Kidney (tissue), 22 donors: ENCODE measurements at places on chromosomes 7 and 10.

DNA sequence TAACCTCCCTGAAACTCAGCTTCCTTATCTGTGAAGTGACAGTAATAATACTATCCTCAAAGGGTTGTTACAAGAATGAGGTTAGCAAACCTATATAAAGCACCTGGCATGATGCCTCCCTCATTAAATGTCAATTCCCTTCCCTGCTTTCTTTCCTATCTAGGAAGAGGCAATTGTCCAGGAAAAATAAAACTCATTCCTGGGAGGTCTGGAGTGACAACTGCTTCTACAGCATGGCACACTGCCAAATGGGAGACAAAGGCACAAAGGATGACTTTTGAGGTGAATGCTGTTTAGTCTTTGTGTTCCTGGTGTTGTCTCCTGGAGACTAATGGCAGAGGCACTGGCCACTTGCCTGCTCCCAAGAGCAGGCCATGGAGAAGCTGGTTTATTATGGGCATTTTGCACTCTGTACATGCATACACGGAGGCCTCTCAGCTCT lies 32.2 kb upstream of the PDE1C start:
- no peak for DNase-seq
- no peaks in the 10 kb centered on the region for H3K4me1 ChIP-seq
- no peaks in the 10 kb centered on the region for H3K27me3 ChIP-seq
- no peak overlapping the region for H3K27ac ChIP-seq
- no peak overlapping the region for H3K4me3 ChIP-seq

GRCh38 chr10:19853831-19854230 lies 37.6 kb downstream of the PLXDC2 start:
- no peak for DNase-seq
- no peak overlapping the region for H3K4me3 ChIP-seq
- no peak overlapping the region for H3K27ac ChIP-seq
- H3K36me3 ChIP-seq: no peaks in the 10 kb centered on the region
- H3K27me3 ChIP-seq: no peaks in the 10 kb centered on the region

GRCh38 chr10:72545546-72545945 lies 80.3 kb downstream of the MICU1 start:
- no peak for DNase-seq
- H3K4me1 ChIP-seq: no peaks in the 10 kb centered on the region
- no peak overlapping the region for H3K4me3 ChIP-seq
- no peak overlapping the region for H3K27ac ChIP-seq
- H3K36me3 ChIP-seq: peaks cover 12% of the 10 kb centered on the region

DNA sequence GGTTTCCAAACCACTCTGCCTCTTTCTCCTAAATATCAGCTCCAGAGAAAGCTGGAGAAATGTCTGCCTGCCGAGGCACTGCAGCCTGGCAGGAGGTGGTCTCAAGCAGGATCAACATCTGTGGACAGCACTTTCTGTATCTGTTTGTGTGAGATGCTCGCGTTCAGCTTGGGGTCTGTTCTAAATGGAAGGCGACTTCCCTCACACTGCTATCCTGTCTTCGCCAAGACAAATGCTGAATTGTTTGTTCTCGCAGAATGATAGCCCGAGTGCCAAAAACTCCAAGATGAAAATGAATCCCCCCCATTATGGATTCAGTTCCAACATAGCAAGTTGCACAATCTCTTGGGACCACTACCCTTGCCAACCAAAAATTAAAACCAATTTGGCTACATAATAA lies 72.2 kb upstream of the PALS2 start:
- H3K27me3 ChIP-seq: no peaks in the 10 kb centered on the region
- no peak overlapping the region for H3K4me3 ChIP-seq
- H3K27ac ChIP-seq: no peak overlapping the region
- no peak for DNase-seq

DNA sequence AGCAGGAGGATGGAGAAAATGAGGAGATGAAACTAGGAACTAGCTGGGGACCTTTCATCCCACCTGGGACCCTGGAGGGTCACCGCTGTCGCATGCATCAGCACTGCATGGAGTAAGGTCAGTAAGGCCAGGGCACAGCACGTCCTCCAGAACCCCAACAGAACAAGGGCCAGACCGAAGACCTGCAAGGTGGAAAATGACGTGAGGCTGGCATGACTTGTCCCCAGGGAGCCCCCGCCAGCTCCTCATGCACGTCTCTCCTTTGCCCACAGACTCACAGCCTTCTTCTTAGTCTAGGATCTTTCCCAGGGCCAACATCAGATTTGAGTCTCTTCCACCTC lies 4.7 kb downstream of the ZNF488 start:
- no peaks in the 10 kb centered on the region for H3K4me1 ChIP-seq
- DNase-seq: no peak
- H3K4me3 ChIP-seq: no peak overlapping the region
- H3K27me3 ChIP-seq: no peaks in the 10 kb centered on the region

GRCh38 chr7:137446025-137446424 lies 102.5 kb upstream of the PTN start:
- no peaks in the 10 kb centered on the region for H3K4me1 ChIP-seq
- H3K4me3 ChIP-seq: no peak overlapping the region
- no peaks in the 10 kb centered on the region for H3K27me3 ChIP-seq
- H3K36me3 ChIP-seq: no peaks in the 10 kb centered on the region
- no peak overlapping the region for H3K27ac ChIP-seq
